ENCODE measurements at places on chromosomes 3 and 15.

GRCh38 chr15:83163032-83163431 lies 44.6 kb downstream of the HDGFL3 start:
- no peak for DNase-seq

DNA sequence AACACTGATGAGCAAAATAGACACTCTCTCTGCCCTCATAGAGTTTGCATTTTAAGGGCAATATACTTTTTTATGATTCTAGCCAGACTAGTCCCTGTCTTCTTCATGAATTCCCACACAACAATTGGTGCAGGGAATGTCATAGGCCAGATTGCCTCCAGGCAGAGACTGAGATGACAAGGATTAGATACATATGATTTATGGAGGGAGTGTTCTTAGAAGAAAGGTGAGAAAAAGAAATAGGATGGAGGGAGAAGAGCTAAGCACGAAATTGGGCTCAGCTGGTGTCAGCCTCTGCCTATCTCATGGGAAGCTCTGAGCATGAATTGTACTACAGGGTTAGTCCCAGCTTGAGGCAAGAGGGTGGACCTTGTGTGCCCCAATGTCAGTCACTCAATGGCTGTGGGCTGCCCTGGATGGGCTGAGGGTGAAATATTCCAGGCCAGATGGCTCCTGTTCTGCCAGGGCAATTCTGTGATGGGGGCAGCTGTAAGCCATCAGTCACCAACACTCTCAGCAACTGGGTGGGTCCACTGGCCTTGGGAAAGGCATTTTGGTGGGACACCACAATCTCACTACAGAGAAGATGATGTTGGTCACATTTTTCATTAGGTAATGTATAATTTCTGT lies 31.1 kb downstream of the EIF1B start:
- no peak for DNase-seq

DNA sequence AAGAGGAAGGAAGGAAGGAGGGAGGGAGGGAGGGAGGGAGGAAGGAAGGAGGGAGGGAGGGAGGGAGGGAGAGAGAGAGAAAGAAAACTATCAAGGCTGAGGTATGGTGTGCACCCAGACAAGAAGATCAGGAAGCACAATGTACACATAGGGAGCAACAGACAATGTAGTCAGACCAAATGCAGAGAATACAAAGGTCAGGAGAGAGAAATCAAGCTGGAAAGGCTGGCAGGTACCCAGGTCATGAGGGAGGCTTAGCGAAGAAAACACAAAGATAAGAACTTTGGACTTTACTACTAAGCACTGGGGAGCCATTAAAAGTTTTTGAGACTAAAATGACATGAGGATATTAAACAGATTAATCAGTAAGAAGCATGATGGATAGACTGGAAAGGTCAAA lies 176.0 kb upstream of the TMCO5A start:
- no peak for DNase-seq

DNA sequence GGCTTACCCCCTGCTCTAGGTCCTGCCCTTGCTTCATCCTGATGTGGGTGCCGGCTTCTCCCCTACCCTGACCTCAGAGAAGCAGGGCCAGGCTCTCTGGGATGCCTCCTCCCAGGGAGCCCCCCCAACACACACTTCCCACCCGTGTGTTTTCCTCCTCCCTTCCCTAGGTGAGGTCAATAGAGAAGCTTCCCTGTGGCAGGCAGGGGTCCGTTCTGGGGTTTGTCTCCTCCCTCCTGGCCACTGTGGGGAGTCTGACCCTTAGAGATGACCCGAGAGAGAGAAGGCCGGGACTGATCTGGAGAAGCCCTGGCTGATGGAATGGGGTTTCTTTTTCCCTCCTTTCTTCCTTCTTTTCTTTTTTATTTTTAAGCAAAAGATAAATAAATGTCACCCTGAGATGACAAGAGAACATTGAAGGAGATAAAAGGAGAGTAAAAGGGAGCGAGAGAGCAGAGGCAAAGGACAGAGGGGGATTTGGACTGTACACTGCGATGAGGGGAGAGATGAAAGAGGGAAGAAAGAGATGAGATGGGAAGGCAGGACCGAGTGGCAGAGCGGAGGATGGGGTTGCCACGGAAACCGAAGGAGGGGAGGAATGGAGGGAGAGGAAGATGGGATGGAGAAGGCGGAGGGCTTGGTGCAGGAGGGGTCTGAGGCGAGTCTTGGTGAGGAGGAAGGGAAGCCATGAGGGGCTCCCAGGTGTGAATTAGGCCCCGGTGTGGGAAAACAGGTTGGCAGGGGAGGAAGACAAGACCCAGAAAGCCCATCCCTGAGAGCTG lies 48.4 kb downstream of the IDH2 start:
- DNase-seq: no peak

DNA sequence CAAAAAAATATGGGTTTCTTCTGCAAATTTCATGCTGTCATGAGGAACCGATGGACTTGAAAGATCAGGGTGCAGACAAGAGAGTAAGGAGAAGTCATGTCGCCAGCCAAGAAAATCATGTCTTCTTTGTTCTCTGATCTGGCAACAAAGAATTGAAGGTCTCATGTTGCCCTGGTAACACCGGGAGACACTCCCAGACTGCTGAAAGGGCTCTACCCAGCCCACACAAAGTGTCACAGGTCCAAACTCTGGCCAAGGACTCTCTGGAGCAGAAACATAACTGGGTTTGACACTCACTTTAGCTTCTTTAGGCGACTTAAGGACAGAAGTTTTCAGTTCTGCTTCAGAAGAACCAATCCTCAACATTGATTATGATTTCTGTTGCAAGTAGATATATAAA lies 42.9 kb downstream of the SIDT1 start:
- no peak for DNase-seq

DNA sequence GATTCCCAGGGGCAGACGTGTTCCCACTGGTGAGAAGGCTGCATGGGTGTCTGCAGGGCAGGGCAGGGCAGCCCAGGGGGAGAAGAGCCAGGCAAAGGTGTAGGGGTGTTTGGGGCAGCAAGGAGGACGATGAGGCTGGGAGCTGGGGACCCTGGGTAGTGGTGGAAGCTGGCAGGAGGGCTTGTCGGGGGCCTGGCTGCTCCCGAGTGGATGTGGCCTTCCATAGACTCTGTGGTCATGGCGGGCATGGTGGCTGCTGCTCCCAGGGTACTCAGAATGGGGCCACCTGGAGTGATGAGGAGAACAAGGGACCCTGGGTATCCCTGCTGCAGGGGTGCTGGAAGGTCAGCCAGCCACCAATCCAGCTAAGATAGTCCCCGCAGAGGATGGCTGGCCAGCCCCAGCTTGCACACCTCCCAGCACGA lies 107.5 kb downstream of the WNT7A start:
- no peak for DNase-seq

Measured in stimulated activated CD8-positive, alpha-beta memory T cell treated with anti-CD3 and anti-CD28 coated beads, Interleukin-4, amount 100 ng/mL, for 24 hours (primary cell).